ENCODE measurements at places on chromosomes 6 and 20.
A peak's percentile ranks its signal among the peaks of the same experiment; 100 is the strongest.

DNA sequence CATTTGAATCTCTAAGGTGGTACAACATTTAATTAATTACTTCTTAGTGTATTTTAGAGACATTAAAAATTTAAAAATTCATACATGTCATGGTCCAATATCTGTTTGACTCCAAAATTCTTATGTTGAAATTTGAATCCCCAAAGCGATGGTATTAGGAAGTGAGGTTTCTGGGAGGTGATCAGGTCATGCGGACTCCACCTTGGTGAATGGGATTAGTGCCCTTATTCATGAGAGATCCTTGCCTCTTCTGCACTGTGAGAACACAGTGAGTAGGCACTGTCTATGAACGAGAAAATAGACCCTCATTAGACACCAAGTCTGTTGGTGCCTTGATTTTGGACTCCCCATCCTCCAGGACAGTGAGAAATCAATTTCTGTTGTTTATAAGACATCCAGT, 254.7 kb downstream of the PTPRK start:
- DNase-seq = no peak

GRCh38 chr6:101402622-101403031, 9.1 kb downstream of the GRIK2 start:
- DNase-seq = no peak

DNA sequence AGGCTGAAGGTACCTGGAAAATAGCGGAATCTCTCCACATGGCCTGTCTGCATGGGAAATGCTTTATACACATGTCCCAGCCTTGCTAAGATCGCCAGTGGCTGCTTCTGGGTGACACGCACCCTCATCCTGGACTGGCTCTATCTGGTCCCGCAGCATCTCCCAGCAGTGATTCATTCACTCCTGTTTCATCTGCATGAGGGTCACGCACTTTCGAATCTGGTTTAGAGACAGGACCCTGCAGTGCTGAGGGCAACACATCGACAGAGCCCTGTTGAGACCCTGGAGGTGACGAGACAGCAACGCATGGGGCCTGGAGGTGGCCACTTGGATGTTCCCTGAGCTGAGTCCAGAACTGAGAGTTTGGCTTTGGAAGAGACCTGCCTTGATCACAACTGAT, 136.5 kb downstream of the SMOC2 start:
- no peak for DNase-seq

- DNase-seq = peak; percentile 100
Measured at GRCh38 chr20:1946762-1947534, 46.9 kb downstream of the PDYN start.

DNA sequence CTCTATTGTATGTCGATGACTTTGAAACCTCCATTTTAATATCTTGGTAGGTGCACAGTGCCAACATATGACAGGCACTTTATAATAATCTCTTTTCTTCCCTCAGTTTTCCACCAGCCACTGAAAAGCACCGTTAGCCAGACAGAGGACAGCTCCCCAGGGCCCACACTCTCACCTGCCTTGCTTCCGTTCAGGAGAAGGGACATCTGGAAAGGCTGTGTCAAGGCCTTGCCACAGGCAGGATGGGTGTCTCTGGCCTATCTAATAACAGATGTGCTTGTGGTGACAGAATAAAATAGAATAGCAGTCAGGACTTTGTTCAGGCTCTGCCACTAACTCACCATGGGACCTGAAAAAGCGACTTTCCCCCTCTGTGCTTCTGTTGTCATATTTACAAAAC, 75.5 kb upstream of the CCDC167 start:
- no peak for DNase-seq

GRCh38 chr6:102398788-102399390, 1005.4 kb downstream of the GRIK2 start:
- DNase-seq = no peak

- no peak for DNase-seq
Measured at GRCh38 chr20:62887152-62887859, 25.7 kb upstream of the TCFL5 start.

DNA sequence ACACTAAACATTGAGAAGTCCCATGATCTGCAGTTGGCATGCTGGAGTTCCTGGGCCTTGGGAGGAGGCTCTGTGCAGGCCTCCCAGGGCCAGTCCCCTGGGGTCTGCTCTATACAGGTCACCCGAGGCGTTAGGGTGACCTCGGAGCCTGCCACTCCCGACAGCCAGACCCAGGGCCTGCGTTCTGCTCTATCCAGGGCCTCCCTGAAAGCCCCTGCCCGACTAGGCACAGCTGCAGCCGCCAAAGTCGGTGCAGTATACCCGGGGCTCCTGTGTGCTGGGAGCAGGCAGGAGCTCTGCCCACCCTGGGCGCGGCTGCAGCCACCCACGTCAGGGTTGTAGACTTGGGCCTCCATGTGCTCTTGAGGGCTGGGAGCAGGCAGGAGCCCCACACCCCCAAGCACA, 6.3 kb upstream of the OR14J1 start:
- DNase-seq = no peak

Data from inflammatory macrophage treated with lipopolysaccharide for 1 hour (primary cell).